HCT116 (cell line): ENCODE measurements at places on chromosomes 1 and 21.

- DNase-seq: no peak
These were observed 12.6 kb upstream of the PPM1J start for GRCh38 chr1:112727716-112728115.

- no peak for DNase-seq
These were observed 13.4 kb upstream of the PGBD2 start for GRCh38 chr1:248892590-248892989.

DNA sequence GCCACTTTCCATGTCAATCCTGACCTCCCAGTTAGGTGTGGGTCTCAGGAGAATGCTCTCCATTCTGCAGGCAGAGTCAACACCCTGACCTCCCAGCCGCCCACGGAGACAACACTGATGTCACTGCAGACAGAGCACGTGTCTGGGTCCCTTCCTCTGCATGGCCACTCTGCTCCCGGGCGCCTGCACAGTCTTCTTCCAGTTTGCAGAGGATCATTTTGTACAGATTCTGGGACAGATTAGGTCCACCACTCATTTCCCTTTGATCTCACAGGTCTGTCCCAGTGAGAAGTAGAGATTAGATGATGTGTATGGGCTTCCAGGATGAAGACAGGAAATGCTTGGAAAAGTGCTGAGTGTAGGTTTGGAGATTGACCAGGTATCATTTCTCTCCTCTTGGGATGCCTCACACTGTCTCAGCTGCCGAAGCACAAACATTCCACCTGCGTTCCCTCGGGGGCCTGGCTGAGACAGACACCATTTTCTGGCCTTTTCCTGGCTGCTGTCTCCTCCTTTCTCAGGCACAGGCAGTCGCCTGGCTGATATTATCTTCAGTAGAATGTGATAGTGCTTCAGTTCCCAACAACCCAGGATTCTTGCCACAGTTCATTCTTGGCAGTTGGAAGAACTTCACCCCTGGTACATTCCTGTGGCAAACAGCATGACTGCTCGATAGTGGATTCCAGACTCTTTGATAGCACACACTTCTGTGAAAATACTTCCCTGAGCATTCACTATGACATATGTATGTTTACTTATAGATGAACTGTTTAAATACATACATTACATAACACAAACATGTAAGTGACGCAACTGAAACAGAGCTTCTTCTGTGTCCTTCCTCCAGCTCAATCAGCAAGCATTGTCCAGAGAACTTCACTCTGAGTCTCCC, 7.9 kb downstream of the MYBPHL start:
- no peak for DNase-seq

DNA sequence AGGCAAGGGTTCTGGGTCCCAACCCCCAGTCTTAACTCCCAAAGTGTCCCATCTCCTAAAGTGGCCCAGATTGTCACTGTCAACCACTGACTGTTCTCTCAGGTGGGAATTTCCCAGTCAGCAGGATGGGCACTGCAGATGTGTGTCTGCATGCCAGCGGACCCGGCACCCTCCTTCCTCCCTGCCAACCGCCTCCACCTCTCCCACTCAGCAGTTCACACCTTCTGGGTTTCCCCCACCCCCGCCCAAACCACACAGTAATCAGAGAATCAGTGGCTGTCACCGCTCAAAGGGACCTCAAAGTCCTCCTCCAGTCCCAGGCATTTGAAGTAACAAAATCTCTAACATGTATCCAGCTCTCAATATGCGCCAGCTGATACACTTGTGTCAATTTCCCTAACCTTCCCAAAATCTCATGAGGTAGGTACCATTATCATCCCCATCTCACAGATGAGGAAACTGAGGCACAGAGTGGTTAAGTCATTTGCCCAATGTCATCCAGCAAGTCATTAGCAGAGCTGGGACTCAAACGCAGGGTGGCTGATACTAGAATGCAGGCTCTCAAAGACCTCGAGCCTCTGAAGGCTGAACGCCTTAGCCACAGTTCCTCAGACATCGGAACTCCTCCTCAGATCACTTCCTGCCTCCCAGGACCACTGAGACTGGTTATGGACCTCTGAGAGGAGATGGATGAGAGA, 4.8 kb downstream of the RUNX3 start:
- DNase-seq: no peak
